ENCODE measurements at places on chromosomes 3 and 15. TPM values are rescaled to one million over a fixed set of nuclear protein-coding genes. Genes with fewer than 3 reads are reported as not detected.

GRCh38 chr3:147419781-147420224 lies 10.6 kb downstream of the ZIC1 start:
- DNase-seq = no peak

DNA sequence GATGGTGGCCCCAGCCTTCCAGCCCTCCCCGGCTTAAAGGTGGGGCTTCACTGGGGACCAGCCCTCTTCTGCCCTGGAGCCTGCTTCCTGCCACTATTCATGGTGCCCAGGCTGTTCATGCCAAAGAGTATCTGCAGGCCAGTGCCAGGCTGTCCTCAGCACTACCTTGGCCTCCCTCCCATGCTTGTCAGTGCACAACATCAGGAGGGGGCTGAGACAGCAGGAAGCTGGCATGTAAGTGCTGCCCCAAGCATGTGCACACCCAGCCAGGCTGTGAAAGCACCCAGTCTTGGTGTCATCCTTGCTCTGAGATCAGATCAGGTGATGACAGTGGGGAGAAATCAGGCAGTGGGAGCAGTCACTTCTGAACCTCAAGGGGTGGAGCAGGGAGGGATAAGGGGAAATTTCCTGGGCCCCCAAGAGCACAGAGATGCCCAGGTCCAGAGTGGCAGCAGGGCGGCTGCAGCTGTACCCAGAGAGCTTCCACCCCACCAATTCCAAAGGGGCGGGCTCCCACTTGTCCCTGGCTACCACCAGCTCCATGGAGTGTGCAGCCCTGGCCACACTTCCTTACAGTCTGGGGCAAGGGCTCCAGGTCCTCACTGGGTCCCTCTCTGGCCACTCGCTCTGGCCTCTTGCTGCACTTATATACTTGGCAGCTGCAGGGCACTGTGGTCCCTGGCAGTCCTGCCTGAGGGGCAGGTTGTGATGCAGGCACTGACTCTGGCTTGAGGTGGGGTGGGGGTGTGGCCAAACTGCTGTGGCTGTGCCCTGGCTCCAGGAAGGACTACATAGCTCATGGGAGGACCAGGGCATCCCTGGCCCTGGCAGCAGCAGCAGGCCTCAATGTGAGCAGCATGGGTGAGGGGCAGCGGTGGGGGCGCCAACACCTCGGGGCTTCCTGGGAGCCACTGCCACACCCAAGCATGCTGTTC lies 91.4 kb upstream of the TNFSF10 start:
- no peak for DNase-seq

- DNase-seq = peak; percentile 70
Observed at GRCh38 chr15:70033529-70034140, 64.1 kb downstream of the TLE3 start.

DNA sequence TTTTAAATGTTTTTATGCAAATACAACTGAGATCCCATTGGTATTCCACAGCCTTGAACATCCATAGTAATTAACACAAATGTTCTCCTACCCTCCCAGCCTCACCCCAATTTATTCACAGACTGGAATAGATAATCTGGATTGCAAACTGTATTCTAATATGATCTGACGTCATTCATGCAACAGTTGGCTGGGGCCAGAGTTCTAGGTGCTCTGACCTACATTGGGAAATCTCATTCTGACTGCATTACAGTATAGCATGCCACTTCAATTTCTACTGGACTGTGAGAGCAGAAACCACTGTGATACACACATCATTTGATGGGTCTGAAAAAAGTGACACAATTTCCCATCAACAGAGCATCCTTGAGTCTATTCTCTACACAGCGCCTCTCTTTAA lies 403.1 kb downstream of the MAGI1 start:
- DNase-seq = no peak

DNA sequence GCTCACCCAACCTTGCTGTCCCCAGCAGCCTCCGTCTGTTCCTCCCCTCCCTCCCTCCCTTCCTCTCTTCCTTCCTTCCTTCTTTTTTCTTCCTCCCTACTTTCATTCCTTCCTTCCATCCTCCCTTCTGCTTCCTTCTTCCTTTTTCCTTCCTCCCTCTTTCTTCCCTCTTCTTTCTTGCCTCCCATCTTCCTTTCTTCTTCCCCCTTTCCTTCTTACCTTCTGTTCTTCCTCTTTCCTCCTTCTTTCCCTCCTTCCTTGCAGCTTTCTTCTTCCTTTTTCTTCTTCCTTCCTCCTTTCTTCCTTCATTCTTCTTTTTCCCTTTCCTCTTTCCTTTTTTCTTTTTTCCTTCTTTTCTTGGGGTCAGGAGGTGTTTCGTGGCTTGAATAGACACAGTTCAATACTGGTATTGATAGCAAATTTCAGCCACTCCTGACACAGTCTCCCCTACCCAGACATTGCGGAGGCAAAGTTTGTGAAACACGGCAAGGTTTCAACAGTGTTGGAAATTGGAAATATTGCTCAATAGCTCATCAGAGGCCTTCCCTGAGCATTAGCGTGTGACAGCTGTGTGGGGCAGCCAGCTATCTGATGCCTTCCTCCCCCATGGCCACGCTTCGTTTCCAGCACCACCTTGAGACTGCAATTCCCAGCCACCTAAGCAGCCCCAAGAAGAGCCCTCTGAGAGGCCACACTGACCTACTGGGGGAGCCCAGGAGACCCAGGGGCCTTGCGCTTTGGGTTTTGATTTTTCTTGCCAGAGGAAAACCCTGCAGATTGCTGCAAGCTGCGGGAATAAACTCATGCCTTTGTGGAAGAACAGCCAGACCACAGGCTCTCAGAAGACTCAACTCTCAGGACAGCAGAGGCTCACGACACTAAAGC lies 82.2 kb downstream of the KLF15 start:
- DNase-seq = no peak

- DNase-seq = no peak
Observed at GRCh38 chr3:182637350-182638110, 155.8 kb upstream of the ATP11B start.

DNA sequence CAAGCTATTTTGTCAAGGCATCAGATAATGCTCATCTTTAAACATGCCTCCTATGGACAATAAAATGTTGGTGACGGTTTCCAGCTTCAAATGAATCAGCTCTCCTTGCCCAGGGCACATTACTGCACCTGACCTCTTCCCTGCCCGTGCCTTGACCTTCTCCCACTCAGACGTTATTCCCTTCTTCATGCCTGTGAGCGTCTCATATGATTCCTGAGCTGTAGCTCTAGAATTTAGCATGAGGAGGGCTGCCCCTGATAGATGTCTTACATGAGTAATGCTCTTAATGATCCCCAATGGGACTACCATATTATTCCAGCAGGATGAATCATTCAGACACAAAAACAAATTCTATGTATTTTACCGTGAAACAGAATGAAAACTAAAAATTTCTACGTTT lies 762.7 kb downstream of the ROBO1 start:
- no peak for DNase-seq

DNA sequence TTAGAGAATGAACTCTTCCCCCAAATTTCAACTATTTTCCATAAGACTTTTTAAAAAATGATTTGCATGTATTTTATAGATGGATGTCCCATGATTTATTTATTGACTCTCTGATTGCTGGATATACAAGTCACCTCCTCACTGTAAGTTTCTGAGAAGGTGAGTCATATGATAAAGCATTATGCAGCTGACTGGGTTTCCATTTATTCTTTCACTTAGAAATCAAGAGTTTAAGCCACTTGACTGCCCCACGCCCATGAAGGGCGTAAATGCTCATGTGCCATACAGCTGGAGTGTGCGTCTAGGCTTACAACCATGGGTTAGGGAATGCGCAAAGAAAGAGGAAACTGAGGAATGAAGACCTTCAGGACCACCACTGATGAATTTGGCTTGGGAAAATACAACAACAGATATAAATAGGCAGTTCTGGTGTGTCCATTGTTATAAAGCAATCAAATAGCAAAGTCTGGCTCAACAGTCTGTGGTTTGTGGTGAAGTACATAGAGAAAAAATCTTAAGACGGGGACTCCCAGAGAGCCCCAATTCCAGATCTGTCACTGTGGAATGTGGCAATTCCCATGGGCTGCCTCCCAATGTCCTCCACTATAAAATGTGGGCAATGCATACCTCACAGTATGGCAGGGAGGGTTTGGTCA lies 20.3 kb downstream of the SLCO2A1 start:
- no peak for DNase-seq

- no peak for DNase-seq
Observed at GRCh38 chr15:67564968-67565345, 22.5 kb downstream of the MAP2K5 start.

C3orf22 gene
- not detected for total RNA-seq

ANKRD34C gene
- not detected for total RNA-seq

WDR93 gene
- not detected for total RNA-seq

IQCH gene
- total RNA-seq = 4.5 TPM

LRRC28 gene
- 49.6 TPM for total RNA-seq

MAP3K13 gene
- total RNA-seq = 110 TPM

TMCO5A gene
- not detected for total RNA-seq

SH2D7 gene
- not detected for total RNA-seq
